ENCODE measurements at places on chromosomes 1 and 21.

GRCh38 chr1:116891396-116892079 is 18.2 kb upstream of the PTGFRN start:
- no peak for DNase-seq
- no peaks in the 10 kb centered on the region for H3K4me1 ChIP-seq
- peaks cover 3% of the 10 kb centered on the region for H3K36me3 ChIP-seq
- no peak overlapping the region for H3K4me3 ChIP-seq
- H3K27me3 ChIP-seq: peaks cover 2% of the 10 kb centered on the region

DNA sequence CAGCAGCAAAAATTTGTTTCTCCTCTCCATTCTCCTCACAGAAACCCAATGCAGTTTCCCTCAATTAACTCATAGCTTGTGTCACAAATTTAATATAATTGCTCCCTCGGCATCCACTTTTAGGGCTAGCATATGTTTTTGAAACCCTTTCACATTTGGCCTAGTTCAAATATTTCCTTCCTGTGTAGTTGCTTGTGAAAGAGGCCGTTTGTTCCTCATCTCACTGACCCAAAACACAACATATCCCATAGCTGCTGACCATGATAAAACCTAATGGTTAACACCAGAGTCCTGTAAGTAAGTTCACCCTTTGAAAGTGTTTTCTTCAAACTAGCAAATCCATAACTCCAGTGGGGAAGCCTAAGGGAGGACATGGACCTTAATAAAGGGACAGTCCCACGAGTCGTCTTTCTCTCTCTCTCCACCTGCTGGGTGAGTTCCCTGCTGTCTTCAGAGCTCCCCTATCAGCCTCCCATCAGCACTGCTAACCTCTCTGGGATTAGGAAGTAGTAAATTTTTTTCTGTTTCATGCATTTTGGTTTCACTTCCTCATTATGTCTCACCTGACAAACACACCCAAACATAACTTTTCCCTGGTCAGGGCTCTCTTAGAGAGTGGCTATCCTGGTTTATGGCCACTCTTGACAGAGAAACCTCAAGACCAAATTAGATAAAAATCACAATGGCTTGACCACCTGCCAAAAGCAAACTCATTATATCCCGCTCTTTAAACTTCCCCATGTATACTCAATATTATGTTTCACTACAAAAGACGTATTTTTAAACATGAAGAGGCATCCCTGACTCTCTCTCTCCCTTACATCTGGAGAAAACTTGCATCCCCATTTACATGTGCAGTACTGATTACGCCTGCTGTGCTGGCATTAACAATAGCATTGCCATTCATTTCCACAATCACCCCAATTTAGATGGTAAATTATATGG is 177.7 kb upstream of the HP1BP3 start:
- peaks cover 8% of the 10 kb centered on the region for H3K36me3 ChIP-seq
- peaks cover 19% of the 10 kb centered on the region for H3K4me1 ChIP-seq
- H3K4me3 ChIP-seq: no peak overlapping the region
- H3K27me3 ChIP-seq: no peaks in the 10 kb centered on the region
- DNase-seq: no peak
- H3K27ac ChIP-seq: no peak overlapping the region

DNA sequence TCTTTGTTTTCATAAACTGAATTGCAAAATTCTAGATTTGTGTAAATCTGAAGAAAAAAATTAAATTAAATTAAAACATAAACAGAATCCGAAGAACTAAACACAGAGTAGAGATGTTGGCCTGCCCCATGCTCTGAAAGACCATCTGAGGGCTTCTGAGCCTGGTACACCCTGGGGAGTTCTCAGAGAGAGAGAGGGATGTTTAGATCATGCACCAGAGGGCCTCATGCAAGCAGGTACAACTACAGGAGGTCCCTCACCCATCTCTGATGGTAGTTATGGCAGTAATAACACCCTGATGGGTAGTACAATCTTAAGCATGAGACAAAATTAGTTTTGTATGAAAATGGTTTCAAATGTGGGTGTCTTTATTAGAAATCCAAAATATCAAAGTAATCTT is 127.7 kb downstream of the TGFB2 start:
- H3K4me1 ChIP-seq: peaks cover 9% of the 10 kb centered on the region
- H3K27ac ChIP-seq: no peak overlapping the region
- peaks cover 7% of the 10 kb centered on the region for H3K27me3 ChIP-seq
- no peak overlapping the region for H3K4me3 ChIP-seq

DNA sequence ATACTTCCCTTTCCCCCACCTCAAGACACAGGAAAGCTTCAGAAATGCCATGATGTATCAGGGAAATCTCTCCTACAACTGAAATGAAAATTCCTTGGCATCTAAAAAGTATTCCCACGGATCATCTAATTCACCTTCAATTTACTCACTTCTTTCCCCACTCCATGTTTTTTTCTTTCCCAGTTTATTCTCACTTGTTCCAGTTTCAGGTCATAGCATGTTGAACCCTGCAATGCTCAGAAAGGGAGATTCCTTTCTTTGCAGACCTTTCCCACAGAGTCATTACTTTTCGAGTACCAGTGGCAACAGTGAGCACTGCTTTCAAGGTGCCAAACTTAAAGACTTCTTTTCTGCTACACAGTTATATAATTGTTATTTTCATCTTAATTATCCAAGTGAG is 305.0 kb downstream of the VAV3 start:
- no peak for DNase-seq
- no peak overlapping the region for H3K27ac ChIP-seq
- H3K36me3 ChIP-seq: no peaks in the 10 kb centered on the region
- no peaks in the 10 kb centered on the region for H3K27me3 ChIP-seq
- no peaks in the 10 kb centered on the region for H3K4me1 ChIP-seq

DNA sequence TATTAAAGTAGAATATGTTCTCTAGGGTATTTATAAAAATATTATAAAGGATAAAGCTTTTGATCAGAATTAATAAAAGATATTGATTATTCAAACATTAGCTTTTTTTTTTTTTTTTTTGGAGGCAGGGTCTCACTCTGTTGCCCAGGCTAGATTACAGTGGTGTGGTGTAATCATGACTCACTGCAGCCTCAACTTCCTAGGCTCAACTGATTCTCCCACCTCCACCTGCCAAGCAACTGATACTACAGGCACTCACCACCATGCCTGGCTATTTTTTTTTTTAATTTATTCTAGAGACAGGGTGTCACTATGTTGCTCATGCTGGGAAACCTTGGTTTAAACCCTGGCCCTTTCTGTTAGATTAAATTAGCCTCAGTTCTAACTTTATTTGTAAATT is 188.3 kb downstream of the CLEC20A start:
- no peaks in the 10 kb centered on the region for H3K36me3 ChIP-seq
- peaks cover 4% of the 10 kb centered on the region for H3K27me3 ChIP-seq

DNA sequence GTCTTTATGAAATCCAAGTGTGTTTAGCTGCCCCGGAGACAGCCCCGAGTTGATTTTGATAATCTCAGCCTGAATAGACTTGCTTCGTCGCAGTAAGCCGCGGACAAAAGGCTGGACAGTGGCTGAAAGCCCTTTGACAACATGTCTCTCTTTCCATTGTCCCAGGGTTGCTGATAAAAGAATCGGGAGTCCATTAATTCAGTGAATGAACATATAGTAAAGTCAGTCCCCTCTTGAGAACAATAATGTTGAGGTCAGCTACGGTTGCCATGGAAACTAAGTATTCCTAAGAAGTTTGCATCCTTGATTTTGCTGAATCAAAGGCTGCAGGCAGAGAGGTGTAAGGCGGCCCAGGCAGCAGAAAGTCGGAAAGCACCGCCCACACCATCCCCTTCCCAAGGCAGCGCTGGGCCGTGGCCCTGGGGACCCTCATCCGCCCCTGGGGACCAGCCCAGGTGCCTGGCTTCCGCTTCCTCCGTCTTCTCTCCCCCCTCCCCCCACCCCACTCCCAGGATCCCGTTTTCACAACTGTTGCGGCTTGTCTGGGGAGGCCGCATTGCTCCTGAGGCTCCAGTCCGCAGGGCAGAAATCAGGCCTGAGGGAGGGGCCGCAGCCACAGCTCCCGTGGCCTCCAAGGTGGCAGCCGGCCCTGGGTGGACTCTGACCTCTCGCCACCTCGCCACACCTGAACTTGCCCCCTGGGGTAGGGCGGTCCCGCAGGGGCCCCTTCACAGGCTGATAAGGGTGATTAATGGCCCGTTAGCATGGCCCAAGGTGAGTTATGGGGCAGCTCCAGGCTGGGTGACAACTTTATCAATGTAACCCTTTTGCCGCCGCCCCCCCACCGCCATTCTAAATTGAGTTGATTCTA is 180.9 kb downstream of the PRDM16 start:
- no peak for DNase-seq
- H3K4me1 ChIP-seq: no peaks in the 10 kb centered on the region
- no peaks in the 10 kb centered on the region for H3K36me3 ChIP-seq
